Endothelial cell of umbilical vein (primary cell): ENCODE measurements at places on chromosomes 6 and 20. TPM values are rescaled to one million over a fixed set of nuclear protein-coding genes. Genes with fewer than 3 reads are reported as not detected.

- H3K4me1 ChIP-seq, result no peaks in the 10 kb centered on the region
- H3K4me3 ChIP-seq, result no peak overlapping the region
Observed at GRCh38 chr20:57957411-57958049, 247.7 kb upstream of the PMEPA1 start.

DNA sequence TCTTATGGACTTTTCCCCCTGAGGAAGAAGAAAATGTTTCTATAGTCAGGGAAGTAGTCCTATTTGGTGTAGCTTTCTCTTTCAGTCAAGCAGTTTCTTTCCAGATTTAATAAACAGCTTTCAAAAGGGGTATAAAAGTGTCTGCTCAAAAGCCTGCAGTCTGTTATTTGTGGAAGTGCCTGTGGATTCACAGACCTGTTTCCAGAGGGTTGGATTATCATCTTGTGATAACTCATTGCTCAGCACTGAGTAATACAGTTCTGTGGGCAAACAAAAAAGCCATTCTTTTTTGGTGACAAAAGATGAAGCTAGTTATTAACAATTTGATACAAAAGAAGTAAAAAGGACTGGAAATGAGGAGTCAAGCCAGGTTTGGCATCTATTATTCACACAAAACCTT lies 358.2 kb upstream of the ID4 start:
- no peaks in the 10 kb centered on the region for H3K27me3 ChIP-seq
- no peaks in the 10 kb centered on the region for H3K36me3 ChIP-seq
- no peak overlapping the region for H3K27ac ChIP-seq
- no peak for DNase-seq
- H3K4me3 ChIP-seq, result no peak overlapping the region

Gene TCP11
- total RNA-seq, result not detected in 2 replicates

DNA sequence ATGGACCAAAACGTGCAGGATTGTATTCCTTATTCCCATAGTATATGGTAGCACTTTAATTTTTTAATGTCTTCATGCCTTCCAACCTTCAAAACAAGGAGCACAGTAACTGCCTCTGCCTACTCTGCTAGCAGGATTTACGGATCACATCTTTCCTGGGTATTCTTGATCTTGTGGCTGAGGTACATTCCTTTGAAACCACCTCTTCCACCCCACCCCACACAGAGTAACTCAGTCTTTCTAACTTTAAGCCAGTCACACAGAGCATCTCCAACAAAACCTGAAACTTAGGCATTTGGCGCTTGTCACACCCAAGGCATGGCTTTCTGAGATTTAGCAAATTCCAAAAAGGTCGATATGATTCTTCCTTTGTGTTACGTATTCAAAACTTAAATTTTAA lies 2.3 kb upstream of the ID4 start:
- no peak overlapping the region for H3K4me3 ChIP-seq
- no peaks in the 10 kb centered on the region for H3K36me3 ChIP-seq
- no peak overlapping the region for H3K27ac ChIP-seq
- H3K27me3 ChIP-seq, result peaks cover 20% of the 10 kb centered on the region
- no peaks in the 10 kb centered on the region for H3K4me1 ChIP-seq

DNA sequence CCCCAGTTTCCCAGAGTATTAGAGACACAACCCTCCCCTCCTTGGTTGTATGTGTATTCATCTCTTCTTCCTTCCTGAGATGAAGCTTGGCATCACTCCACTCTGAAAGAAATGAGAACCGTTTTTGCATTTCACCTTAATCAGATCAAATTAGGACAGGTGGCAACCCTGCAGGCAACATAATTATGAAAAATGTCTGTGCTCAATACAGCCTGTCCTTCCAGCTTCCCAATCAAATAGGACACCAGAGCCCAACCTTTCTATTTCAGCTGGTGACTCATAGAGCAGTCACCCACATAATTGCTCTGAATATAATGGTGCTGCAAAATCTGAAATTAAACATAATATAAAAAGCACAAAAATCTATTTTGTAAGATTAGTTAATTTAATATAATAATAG lies 310.2 kb upstream of the AGPAT4 start:
- H3K27ac ChIP-seq, result no peak overlapping the region
- no peaks in the 10 kb centered on the region for H3K36me3 ChIP-seq
- H3K4me3 ChIP-seq, result no peak overlapping the region
- DNase-seq, result no peak
- H3K27me3 ChIP-seq, result no peaks in the 10 kb centered on the region

DNA sequence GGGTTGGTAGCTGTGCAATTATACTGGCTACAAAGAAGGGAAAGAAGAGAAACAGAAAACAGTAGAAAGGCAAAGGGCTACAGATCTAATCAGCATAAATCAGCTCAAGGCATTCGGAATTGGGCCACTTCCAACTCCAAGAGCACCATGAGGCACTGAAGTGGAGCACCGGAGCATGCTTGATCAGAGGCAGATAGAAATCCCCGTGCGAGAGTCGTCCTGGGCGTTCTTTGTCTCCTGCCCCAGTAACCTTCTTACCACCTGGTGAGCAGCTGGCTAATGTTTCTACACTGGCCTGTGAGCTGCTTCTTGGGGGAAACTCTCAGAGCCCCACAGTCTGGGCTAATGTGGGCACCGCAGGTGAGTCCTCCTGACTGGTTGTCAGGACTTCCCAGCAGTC lies 16.7 kb downstream of the NEDD9 start:
- H3K4me1 ChIP-seq, result peaks cover 100% of the 10 kb centered on the region
- no peak overlapping the region for H3K4me3 ChIP-seq
- peak; percentile 49 for DNase-seq
- H3K36me3 ChIP-seq, result no peaks in the 10 kb centered on the region

GRCh38 chr6:157710604-157711003 lies 112.4 kb upstream of the SNX9 start:
- DNase-seq, result no peak
- no peak overlapping the region for H3K4me3 ChIP-seq
- H3K27ac ChIP-seq, result no peak overlapping the region
- H3K36me3 ChIP-seq, result no peaks in the 10 kb centered on the region
